Thoracic aorta (tissue), 2 donors: ENCODE measurements at places on chromosomes 4 and X. TPM values are rescaled to one million over a fixed set of nuclear protein-coding genes. Genes with fewer than 3 reads are reported as not detected.
A peak's percentile ranks its signal among the peaks of the same experiment; 100 is the strongest.

BEX1 gene
- 0.92 TPM for total RNA-seq

GRCh38 chrX:22095286-22095685 lies 63.2 kb downstream of the PHEX start:
- no peak for DNase-seq
- H3K27ac ChIP-seq = no peak overlapping the region
- no peak overlapping the region for H3K4me3 ChIP-seq
- no peaks in the 10 kb centered on the region for H3K27me3 ChIP-seq
- no peaks in the 10 kb centered on the region for H3K36me3 ChIP-seq

CPLX1 gene
- total RNA-seq = 0.85 TPM

GDPD2 gene
- total RNA-seq = not detected

NPNT gene
- total RNA-seq = 167 TPM

GRCh38 chrX:25523574-25524540 lies 508.1 kb upstream of the ARX start:
- no peak overlapping the region for H3K27ac ChIP-seq
- no peak for DNase-seq
- no peak overlapping the region for H3K4me3 ChIP-seq
- no peaks in the 10 kb centered on the region for H3K4me1 ChIP-seq

DNA sequence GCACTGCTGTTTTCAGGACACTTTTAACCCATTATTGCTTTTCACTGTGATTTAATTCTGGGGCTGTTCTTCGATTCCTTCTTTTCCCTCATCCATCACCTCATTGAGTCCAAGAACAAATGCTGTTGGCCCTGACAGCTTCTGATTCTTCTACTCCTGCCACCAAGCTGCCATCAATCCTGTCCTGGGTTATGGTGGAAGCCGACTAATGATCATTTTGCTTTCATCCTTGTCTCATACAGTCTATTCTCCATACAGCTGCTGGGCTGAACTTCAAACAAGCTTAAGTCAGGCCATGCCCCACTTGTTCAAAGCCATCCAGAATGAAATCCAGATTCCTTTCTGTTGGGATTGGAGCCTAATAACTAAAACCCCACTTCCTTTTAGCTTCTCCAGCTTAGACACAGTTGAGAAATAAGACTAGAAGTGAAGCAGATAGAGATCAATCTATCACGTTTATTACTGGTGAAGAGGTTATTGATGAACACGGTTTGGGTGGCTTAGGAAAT lies 161.9 kb downstream of the STK32B start:
- H3K27ac ChIP-seq = no peak overlapping the region
- no peak overlapping the region for H3K4me3 ChIP-seq
- H3K36me3 ChIP-seq = no peaks in the 10 kb centered on the region
- no peaks in the 10 kb centered on the region for H3K4me1 ChIP-seq
- DNase-seq = no peak

DNA sequence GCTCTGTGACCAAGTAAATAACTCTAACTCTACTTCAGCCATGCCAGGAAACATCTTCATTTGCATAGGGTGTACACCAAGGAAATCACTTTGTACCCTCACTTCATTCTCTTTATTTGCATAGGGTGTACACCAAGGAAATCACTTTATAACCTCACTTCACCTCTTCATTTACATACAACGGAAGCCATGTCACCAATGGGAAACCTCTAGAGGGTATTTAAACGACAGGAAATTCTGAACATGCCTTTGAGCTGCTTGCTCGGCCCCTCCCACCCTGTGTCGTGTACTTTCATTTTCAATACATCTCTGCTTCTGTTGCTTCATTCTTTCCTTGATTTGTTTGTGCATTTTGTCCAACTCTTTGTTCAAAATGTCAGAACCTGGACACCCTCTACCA lies 848.1 kb upstream of the FRG1 start:
- no peaks in the 10 kb centered on the region for H3K27me3 ChIP-seq
- no peak for DNase-seq
- H3K4me3 ChIP-seq = no peak overlapping the region
- no peak overlapping the region for H3K27ac ChIP-seq

CXCL13 gene
- not detected for total RNA-seq

- no peak for DNase-seq
- H3K4me3 ChIP-seq = no peak overlapping the region
- H3K27ac ChIP-seq = no peak overlapping the region
- H3K27me3 ChIP-seq = no peaks in the 10 kb centered on the region
- no peaks in the 10 kb centered on the region for H3K4me1 ChIP-seq
Measured at GRCh38 chr4:8895295-8895694, 23.7 kb upstream of the HMX1 start.

DNA sequence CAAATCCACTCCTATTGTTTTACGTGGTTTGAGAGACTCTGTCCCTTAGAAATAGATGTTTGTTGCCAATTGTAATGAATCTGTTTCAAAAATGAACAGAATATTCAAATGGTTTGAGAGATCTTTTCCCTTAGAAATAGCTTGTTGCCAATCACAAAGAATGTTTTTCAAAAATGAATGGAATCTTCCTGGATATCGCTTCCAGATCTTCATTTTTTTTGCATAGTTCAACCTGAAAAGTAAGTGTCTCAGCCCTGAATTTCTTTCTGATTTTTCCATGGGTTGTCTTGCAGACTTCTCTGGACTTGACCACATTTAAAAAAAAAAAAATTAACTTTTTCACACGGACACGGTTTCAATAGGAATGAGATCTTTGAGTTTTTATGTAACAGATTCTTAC lies 22.7 kb downstream of the SHOX start:
- no peaks in the 10 kb centered on the region for H3K4me1 ChIP-seq
- H3K27me3 ChIP-seq = no peaks in the 10 kb centered on the region
- H3K4me3 ChIP-seq = no peak overlapping the region
- no peak overlapping the region for H3K27ac ChIP-seq
- DNase-seq = no peak

DNA sequence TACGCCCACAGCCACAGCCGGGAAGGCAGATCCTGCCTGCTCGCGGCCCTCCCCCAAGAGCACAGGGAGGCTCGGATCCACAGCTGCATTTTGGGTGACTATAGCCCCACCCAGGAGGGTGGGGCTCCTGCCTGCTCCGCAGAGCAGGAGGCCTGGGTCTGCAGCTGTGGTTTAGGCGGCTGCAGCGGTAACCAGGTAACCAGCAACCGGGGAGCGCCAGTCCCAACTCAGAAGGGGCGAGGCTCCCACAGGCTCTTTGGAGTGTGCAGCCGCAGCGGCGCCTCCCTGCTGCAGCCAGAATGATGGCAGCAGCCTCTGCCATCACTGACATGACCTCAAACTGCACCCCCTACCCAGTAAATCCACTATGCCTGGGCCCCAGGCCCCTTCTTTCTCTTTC lies 148.0 kb upstream of the F9 start:
- no peak overlapping the region for H3K27ac ChIP-seq
- no peak overlapping the region for H3K4me3 ChIP-seq
- no peak for DNase-seq
- no peaks in the 10 kb centered on the region for H3K27me3 ChIP-seq
- H3K36me3 ChIP-seq = no peaks in the 10 kb centered on the region
- H3K4me1 ChIP-seq = no peaks in the 10 kb centered on the region

DNA sequence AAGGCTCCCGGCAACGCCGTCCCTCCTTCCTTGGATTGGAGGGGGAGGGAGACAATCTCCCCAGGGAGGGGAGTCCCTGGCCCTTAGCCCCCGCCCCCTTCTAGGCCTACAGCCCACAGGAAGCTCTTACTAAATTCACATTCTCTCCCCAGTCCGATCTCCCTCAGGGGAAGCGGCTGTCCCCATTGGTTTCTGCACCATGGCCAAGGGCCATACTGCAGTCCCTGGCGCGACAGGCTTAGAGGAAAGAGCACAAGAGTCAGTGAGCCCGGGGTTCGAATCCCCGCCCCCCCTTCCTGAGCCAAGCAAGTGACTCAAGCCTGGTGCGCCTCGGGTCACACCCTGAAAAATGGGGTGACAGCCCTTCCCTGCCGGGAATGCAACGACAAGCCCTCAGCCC lies 1.1 kb downstream of the ABLIM2 start:
- H3K4me1 ChIP-seq = peaks cover 15% of the 10 kb centered on the region
- peak overlapping the region; percentile 91 for H3K4me3 ChIP-seq
- no peak for DNase-seq
- H3K27me3 ChIP-seq = no peaks in the 10 kb centered on the region
- peak overlapping the region; percentile 34 for H3K27ac ChIP-seq

- peaks cover 20% of the 10 kb centered on the region for H3K36me3 ChIP-seq
- no peaks in the 10 kb centered on the region for H3K4me1 ChIP-seq
- no peaks in the 10 kb centered on the region for H3K27me3 ChIP-seq
- DNase-seq = no peak
- no peak overlapping the region for H3K27ac ChIP-seq
Measured at GRCh38 chr4:47551682-47552081, 66.6 kb downstream of the ATP10D start.

- no peaks in the 10 kb centered on the region for H3K27me3 ChIP-seq
- DNase-seq = no peak
- no peak overlapping the region for H3K27ac ChIP-seq
- H3K4me3 ChIP-seq = no peak overlapping the region
- H3K4me1 ChIP-seq = no peaks in the 10 kb centered on the region
Measured at GRCh38 chrX:123153846-123154335, 30.2 kb upstream of the GRIA3 start.

AGA gene
- total RNA-seq = 21.8 TPM
